ENCODE measurements at places on chromosomes 2 and 18. TPM values are rescaled to one million over a fixed set of nuclear protein-coding genes. Genes with fewer than 3 reads are reported as not detected.

CPLX4 gene
- not detected for total RNA-seq

GRCh38 chr18:57447154-57447621, 12.0 kb downstream of the ONECUT2 start:
- DNase-seq, result peak; percentile 74

MYL1 gene
- total RNA-seq, result not detected

DNA sequence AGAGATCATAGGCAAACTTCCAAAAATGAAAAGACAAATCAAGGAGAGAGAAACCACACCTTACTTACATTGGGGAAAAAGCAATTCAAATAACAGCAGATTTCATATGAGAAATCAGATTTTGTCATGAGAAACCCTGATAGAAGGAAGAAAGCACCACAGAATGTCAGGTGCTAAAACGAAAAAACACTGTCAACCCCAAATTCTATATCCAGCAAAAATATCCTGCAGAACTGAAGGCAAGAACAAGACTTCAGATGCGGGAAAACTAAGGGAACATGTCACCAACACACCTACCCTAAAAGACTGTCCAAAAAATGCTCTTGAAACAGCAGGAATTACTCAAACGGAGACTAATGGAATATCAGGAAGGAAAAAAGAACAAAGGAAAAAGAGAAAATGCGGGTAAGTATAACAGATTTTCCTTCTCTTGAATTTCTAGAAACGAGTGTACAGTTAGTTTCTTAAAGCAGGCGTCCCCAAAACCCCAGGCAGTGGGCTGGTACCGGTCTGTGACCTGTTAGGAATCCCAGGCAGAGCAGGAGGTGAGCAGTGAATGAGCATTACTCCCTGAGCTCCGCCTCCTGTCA, 7.3 kb upstream of the ID2 start:
- no peak for DNase-seq

ONECUT2 gene
- total RNA-seq, result under 0.01 TPM

DNA sequence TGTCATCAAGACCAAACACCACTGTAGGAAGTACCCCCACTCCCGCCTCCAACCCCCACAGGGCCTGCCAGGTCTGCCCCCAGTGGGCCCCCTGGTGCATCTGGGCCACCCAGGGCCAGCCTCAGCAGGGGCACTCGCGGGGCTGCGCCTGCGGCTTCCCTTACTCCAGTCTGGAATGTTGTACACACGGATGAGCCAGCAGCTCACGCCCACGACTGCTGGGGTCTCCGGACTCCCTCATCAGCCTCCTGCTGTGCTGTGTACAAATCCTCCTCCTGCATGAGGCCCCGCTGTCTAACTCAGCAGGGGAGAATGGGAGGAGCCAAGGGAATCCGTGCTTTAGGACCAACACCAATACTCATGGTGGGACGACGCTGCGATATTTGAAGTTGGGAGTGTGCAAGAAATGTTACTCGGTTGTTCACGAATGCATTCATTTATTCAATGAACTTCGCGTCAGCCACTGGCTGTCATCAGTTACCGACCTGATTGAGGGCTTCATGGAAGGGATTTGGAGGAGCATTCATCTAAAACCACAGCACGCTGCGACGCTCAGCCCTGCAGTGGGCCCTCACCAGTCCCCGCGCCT, 654 bp upstream of the ASB1 start:
- DNase-seq, result peak; percentile 98

SMYD1 gene
- total RNA-seq, result not detected

DNA sequence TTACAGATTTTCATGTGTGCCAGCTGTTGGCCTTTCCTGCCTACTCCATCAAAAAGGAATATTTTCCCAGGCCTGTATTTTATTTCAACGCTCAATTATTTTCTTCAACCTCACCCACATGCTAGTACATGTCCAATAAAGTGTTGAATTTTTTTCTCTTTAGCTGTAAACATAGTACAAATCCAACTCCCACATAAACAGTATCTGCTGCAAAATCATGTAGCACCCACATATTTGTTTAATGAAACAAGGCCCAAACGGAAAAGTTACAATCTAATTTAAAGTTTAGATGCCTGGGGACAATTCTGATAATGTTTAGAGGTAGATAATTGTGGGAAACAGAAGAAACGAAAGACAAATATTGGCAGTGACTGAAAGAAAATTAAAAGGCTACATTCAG, 275.4 kb upstream of the ACVR2A start:
- no peak for DNase-seq

DNA sequence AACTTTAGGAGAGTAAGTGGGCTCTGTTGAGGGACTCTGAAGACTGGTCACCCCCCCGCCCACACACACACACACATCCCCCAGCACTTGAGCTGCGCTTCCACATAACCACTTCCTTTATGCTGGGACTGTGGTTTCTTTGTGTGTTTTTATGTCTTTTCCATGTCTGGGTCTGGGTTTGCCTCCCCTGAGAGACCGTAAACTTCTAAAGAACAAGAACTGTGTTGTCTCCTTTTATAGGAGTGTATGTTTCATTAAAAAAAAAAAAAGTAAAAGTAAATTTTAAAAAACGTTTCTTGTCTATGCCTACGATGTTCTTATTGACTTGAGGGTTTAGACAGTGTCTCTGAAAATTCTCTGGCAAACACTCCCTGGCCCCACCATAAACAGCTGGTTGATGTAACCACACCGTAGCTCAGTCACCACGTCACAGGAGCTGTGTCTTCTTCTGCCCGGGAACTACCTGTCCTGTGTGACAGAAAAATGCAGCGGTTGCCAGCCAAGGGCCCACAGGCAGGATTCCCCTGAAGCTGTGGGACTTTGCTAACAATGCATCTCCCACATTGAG, 68.0 kb downstream of the KLHL29 start:
- DNase-seq, result peak; percentile 80

DNA sequence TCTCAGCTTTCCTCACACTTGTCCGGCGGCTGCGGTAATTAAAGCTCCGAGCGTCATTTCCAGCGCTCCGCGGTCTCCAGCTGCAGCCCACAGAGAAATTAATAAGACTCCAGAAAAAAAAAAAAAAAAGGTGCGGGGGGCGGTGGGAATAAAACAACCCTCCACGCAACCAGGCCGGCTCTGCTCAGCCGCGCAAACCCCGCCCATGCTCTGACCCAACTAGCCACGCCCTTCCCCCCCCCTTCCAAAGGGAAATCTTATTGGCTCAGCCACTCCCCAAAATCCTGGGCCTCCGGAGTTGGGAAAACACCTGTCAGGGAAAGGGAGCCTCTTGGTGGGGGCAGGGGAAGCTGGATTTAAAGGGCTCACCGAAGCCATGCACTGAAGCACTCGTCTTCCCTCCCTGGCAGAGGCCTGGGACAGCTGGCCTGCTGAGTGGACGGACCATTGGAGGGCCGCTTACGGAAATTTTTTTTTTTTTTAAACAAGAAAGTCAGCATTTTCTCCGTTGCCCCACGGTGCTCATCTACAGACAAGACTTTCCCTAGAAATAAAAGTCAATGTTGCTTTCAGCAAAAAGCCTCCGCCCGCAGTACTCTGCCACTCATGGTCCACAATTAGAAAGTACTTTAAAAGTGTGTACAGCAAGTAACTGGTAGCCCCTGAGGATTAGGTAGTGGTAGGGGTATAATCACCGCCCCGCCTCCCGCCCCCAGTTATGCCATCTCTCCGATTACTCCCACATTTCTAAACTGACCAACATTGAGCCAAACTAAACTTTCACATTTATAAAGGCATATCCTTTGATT, 674 bp upstream of the ERBB4 start:
- DNase-seq, result peak; percentile 84

CWC22 gene
- 15.2 TPM for total RNA-seq

SLC16A14 gene
- total RNA-seq, result under 0.01 TPM

RRM2 gene
- total RNA-seq, result 7.4 TPM

SPP2 gene
- total RNA-seq, result not detected

DNA sequence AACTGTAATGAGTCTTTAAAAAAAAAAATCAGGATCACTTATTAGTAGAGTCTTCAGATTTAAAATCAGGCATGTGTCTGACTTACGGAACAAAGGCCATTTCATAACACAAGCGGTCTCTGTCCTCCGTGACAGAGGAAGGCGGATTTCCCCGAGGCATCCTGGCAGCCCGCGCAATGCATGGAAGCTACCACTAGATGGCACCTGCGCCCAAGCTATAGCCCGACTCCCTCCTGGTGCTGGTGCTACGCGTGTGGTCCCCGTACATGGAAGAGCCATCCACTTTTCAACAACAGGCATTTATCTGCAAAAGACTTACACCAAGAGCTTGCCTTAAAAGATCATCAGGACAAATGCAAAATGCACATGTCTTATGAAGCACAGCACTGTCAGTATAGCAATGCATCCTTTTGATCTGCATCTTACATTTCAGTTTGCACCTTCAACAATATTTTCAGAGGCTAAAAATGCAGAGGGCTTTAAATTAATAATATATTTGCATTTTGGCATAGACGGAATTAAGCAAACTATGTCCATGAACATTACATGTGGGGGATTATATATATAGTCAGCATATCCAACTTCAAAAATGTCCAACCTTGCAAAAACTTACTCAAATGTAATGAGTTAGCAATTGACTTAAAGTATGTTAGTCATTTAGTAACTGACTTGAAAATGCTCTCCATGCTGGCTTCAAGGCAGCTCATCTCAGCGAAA, 96.0 kb downstream of the ZNF516 start:
- DNase-seq, result peak; percentile 99

- no peak for DNase-seq
Observed at GRCh38 chr2:147025646-147026585, 818.9 kb upstream of the ACVR2A start.

GRCh38 chr18:59012815-59013705, 126.6 kb upstream of the SEC11C start:
- DNase-seq, result no peak

DNA sequence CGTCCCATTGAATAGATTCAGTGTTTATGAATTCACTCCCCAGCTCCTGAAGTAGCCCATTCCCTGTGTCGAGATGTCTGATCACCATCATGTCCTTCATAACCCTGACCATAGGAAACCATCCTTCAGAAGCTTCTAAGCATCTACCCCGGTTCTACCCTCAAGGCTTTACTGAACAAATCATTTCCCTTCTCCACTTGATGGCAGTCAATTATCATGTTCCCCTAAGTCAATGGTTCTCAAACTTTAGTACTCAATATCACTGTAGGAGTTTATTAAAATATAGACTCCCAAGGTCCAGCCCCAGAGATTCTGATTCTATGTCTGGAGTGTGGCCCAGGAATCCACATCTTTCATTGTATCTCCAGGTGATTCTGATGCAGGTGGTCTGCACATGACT, 228.4 kb upstream of the SP5 start:
- DNase-seq, result no peak

DNA sequence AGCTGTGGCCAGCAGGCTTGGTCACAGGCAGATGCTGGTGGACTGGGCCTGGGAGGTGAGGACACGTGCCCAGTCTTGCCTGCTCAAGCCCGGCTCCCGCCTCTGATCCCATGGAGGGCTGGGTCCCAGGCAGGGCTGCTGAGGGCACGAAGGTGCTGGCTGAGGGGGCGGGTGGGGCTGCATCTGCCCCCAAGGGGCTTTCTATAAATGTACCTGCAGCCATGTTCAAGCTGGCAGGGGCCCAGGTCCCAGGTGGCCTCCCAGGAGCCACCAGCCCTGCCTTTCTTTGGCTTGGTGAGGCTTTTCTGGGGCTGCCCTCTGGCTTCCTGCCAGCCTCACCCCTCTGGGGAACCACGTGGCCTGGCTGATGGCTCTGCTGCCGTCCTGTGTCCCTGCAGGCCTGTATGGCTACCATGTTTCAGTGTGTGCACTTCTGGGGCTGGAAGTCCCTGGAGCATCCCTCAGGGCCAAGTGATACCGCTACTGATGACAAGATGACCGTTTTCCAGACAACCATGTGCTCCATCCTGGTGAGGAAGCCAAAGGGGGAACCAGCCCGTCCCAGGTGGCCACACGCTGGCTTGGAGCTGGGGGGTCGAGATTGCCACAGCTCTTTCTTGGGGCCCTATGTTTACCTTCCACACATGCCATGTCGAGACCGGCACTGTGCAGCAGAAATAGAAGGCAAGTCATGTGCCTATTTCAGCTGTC, 23.2 kb downstream of the HJURP start:
- DNase-seq, result peak; percentile 17

CERS6 gene
- 21.8 TPM for total RNA-seq

KLHL30 gene
- total RNA-seq, result under 0.01 TPM

DNA sequence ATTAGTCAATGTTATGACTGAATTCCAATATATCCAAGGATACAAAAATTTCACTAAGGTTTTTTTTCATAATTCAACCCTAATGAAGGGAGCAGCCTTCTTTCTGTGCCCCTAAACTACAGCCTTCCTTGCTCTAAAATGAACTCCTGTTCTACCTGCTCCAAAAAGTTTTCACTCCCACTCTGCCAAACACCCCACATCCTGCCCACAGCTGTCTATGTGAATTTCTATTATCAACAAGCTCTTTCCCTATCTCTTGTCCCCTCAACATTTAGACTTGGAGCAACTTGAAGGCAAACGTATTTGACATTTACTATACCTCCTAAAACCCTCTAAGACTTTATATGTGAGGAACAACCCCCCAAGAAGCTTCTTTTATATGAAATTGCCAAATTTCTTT, 2.5 kb downstream of the STAT4 start:
- DNase-seq, result no peak

DNA sequence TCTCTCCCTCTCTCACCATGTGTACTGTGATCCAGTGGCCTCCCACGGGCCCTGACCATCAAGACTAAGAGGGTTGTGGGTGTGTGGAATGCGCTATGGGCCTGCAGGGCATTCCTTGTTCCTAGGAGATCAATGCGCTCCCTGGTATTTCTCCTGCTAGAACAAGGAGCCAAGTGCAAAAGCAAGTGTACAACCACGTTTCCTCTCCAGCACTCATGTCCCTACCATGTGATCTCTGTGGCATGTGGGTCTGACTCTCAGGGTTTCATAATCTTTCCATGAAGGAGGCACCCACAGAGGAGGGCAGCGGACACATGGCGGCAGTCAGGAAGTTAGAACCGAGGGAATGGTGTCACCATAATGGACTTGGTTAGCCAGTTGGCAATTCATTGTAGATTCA, 91.4 kb downstream of the MAPK4 start:
- DNase-seq, result no peak

- DNase-seq, result no peak
Observed at GRCh38 chr2:64656379-64656778, 2.7 kb upstream of the SERTAD2 start.

HMSD gene
- under 0.01 TPM for total RNA-seq

DNA sequence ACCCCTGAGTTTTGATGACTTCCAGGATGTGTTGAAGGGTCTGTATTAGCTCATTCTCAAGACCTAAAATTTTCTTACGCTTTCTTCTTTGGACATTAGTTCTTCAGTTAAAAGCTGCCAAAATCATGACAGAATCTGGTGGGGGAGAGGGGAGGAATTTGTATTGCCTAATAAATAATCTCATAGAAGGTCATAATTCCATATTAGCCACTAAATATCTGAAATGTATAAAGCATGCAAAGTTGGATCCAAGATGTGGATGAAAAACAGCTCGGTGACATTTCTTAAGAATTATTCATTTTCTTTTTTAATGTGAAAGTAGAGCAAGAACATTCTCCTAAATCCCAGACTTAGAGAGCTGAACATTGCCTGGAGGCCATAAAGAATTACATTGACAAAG, 120.1 kb downstream of the MMADHC start:
- no peak for DNase-seq

All from osteoblast (primary cell).